ENCODE measurements at places on chromosomes 16 and 17. TPM values are rescaled to one million over a fixed set of nuclear protein-coding genes. Genes with fewer than 3 reads are reported as not detected.

The SPNS1 gene
- total RNA-seq = 34.8 TPM

The RGS11 gene
- 10.6 TPM for total RNA-seq

The KRT25 gene
- total RNA-seq = not detected

The RCVRN gene
- under 0.01 TPM for total RNA-seq

The MMP25 gene
- total RNA-seq = not detected

The HNF1B gene
- not detected for total RNA-seq

The DNAH2 gene
- 0.17 TPM for total RNA-seq

The KCNJ18 gene
- total RNA-seq = not detected

The ZG16 gene
- not detected for total RNA-seq

The KRT31 gene
- total RNA-seq = not detected

The EVPLL gene
- not detected for total RNA-seq

The ERCC4 gene
- 11.9 TPM for total RNA-seq

The TBC1D3D gene
- total RNA-seq = not detected

The BCAR1 gene
- total RNA-seq = 59.4 TPM

The CA7 gene
- total RNA-seq = not detected

The KRT20 gene
- total RNA-seq = not detected

The MEIOB gene
- 0.15 TPM for total RNA-seq

The CHD9NB gene
- total RNA-seq = 1.2 TPM

The PITPNM3 gene
- 0.44 TPM for total RNA-seq

The MGAT5B gene
- 0.17 TPM for total RNA-seq

The ESRP2 gene
- total RNA-seq = 0.99 TPM

The OR4D1 gene
- under 0.01 TPM for total RNA-seq

The SMIM5 gene
- 0.29 TPM for total RNA-seq

The VAT1L gene
- 0.29 TPM for total RNA-seq

The KRT23 gene
- total RNA-seq = 0.17 TPM

The CIAPIN1 gene
- total RNA-seq = 40.1 TPM

The SMIM36 gene
- total RNA-seq = not detected

The RRAD gene
- total RNA-seq = 1.7 TPM

The HOXB3 gene
- 17.3 TPM for total RNA-seq

The KRT32 gene
- not detected for total RNA-seq

The NPIPB2 gene
- 9.3 TPM for total RNA-seq

The SLX4 gene
- total RNA-seq = 6.7 TPM

The SNX20 gene
- total RNA-seq = not detected

The BIRC5 gene
- total RNA-seq = 90.8 TPM

The SUMO2 gene
- total RNA-seq = 134 TPM

The SLC6A2 gene
- not detected for total RNA-seq

The VTN gene
- not detected for total RNA-seq

The MMP28 gene
- total RNA-seq = not detected

The CCL1 gene
- total RNA-seq = not detected

The CA5A gene
- total RNA-seq = not detected

The GDPD1 gene
- 0.73 TPM for total RNA-seq

The CUEDC1 gene
- total RNA-seq = 14.4 TPM

The NAA60 gene
- total RNA-seq = 15.3 TPM

The TNRC6A gene
- 47.1 TPM for total RNA-seq

The SMYD4 gene
- 7.9 TPM for total RNA-seq

The TTC19 gene
- 46.8 TPM for total RNA-seq

The CACNA1H gene
- 0.33 TPM for total RNA-seq

The KRT39 gene
- not detected for total RNA-seq

The KRT24 gene
- total RNA-seq = not detected

The MRC2 gene
- total RNA-seq = 311 TPM

The CDH1 gene
- not detected for total RNA-seq

The USP31 gene
- total RNA-seq = 5.8 TPM

The KRTAP9-4 gene
- total RNA-seq = not detected

The KCNAB3 gene
- 0.33 TPM for total RNA-seq

The PLLP gene
- total RNA-seq = not detected

The WIPI1 gene
- 186 TPM for total RNA-seq

The WSCD1 gene
- total RNA-seq = 0.15 TPM

The NPIPA3 gene
- 1.2 TPM for total RNA-seq

The GRIN2A gene
- total RNA-seq = under 0.01 TPM

All from smooth muscle cell of trachea (primary cell).